NCI-H1436 treated with DMSO at 0.1 percent for 48 hours (cell line): ENCODE measurements at places on chromosomes 2 and 18.

GRCh38 chr2:205199165-205199850 is 483.0 kb upstream of the NRP2 start:
- DNase-seq, result no peak

DNA sequence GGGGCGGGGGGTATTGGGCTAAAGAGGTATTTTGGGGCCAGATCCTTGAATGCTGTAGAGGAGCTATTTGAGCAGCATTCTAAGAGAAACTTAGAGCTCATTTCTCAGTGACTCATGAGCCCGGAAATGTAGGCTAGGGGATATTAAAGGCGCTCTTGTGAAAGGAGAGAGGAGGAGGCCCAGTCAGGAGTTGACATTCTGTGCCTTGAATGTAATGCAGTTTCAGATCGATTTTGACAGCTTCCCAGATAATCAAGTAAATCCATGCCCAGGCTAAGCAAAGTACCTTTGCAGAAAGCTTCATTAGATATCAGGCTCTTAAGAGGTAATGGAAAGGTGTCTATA is 1.5 kb downstream of the CAB39 start:
- DNase-seq, result no peak

DNA sequence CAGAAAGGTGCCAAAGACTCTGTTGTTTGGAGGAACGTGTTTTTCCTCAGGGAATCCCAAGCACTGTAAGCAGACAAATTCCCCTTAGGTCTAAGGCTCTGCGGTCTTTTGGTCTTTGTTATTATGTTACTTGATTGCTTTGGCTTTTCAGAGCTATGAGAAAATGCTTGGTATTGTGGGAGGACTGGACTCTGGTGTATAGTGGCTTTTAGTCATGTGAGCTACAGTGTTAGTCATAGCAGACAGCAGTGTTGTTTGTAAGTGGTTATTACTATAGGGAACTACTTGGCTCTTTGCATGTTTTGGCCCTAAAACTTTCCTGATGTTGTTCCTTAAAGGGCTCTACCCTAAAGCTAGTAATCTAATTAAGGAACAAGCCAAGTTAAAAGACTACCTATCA is 956.2 kb upstream of the LRATD1 start:
- no peak for DNase-seq

DNA sequence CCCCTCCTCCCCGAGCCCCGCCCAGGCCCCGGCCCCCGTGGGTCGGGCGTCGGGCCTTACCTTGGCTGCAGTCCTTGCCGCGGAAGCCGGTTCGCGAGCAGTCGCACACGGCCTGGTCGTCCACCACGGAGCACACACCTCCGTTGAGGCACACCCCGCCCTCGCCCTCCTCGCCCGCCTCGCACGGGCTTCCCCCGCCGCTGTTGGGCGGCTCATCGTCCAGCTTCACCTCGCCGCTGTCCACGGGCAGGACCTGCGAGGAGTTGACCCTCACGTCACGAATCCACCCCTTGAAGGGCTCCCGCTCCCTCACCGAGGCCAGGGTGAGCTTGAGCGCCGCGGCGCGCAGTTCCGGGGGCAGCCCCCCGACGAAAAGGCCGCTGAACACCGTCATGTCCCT is 4.5 kb downstream of the NRXN1 start:
- DNase-seq, result no peak

DNA sequence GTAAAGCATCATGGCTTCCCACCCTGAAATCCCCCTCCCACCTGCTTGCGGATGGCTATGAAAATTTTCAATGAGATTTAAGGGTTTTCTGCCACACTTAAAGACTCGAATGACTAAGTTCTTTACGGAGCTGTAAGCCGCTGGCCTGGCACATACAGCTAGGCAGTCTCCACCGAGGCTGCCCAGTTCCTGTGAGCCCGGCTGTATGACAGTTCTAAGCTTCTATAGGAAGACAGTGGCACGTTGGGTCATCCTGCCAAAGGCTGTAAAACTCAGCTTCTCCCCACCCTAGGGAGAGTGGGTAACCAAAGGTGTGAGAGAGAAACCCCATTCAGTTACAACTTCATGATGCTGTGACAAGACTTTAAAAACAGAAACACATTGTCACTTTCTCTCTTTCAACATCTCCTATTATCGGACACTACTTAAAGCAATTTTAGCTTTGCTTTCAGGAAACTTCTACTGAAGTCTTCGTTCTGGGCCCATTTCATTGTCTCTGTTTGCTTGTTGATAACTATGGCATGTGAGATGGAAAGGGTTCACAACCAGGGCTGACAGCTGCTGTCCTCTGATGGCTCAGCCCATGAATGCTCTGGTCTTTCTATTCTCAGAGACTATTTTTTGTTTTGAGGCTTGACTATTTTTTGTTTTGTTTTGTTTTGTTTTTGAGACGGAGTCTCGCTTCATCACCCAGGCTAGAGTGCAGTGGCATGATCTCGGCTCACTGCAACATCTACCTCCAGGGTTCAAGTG is 7.1 kb downstream of the CASP8 start:
- no peak for DNase-seq

DNA sequence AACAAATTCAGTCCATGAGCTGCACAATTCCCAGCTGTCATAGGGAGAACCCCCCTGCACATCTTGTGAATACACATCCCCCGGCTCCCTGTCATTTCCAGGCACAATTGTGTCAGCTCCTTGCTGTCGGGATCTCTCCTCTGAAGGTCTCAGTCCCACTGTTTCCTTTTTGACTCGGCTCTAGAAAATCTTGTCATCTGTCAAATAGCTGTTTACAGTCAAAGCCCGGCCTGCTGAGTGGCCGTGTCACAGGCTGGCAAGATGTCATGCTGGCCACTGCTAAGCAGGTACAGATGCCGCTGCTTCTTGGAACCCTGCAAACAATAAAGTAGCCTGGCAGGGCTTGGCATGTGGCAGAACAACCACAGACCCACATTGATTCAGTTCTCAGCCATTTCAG is 61.7 kb downstream of the LYPD1 start:
- no peak for DNase-seq

GRCh38 chr2:137771064-137771463 is 193.2 kb upstream of the HNMT start:
- no peak for DNase-seq

- DNase-seq, result no peak
Observed at GRCh38 chr2:172095146-172095904, 7.4 kb downstream of the DLX2 start.

DNA sequence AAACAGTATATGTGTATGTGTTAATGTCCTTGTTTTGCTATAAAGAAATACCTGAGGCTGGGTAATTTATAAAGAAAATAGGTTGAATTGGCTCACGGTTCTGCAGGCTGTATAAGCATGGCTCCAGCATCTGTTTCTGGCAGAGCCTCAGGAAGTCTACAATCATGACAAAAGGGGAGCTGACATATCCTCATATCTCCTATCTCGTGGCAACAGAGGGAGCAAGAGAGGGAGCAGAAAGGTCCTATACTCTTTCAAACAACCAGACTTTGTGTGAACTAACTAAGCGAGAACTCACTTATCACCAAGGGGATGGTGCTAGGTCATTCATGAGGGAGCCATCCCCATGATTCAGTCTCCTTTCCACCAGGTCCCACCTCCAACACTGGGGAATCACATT is 13.0 kb downstream of the CALCRL start:
- no peak for DNase-seq

DNA sequence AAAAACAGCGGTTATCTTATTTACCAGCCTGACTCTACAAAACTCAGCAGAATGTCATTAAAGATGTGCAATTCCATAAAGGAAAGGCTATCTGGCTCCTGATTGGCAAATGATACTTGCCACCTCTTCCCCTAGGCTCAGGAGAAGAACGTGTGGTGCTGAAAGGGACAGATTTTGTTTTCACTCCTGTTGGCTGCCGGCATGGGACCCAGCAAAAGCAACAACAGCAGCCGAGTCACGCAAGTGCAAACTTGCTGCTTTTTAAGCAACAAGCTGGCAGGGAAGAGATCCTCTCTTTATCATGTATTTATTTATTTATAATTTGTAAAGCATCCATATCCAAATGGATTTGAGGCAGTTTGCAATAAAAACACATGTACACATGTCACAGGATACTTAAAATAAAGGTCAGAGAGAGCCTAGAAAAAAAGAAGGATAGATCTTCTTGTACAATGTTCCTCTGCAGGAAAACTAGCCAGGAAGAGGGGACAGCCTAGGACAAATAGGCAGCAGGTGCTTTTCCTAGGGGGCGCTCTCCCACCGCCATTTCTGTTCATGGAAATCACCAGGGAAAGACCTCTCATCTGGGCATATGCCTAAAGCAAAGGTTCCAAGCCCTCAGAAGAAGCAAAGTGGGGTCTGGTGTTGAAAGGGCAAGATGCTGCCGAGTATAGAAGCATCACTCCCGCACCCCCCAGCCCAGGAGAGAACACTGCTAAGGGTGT is 799.3 kb downstream of the BCL11A start:
- no peak for DNase-seq

GRCh38 chr2:128408349-128409305 is 90.0 kb upstream of the HS6ST1 start:
- DNase-seq, result no peak

GRCh38 chr2:60976256-60976850 is 41.2 kb upstream of the PEX13 start:
- DNase-seq, result no peak

GRCh38 chr2:59727121-59727590 is 826.3 kb downstream of the BCL11A start:
- DNase-seq, result no peak

GRCh38 chr2:217790195-217790594 is 212.6 kb downstream of the TNS1 start:
- no peak for DNase-seq

- DNase-seq, result no peak
Observed at GRCh38 chr2:205218056-205218455, 464.2 kb upstream of the NRP2 start.

DNA sequence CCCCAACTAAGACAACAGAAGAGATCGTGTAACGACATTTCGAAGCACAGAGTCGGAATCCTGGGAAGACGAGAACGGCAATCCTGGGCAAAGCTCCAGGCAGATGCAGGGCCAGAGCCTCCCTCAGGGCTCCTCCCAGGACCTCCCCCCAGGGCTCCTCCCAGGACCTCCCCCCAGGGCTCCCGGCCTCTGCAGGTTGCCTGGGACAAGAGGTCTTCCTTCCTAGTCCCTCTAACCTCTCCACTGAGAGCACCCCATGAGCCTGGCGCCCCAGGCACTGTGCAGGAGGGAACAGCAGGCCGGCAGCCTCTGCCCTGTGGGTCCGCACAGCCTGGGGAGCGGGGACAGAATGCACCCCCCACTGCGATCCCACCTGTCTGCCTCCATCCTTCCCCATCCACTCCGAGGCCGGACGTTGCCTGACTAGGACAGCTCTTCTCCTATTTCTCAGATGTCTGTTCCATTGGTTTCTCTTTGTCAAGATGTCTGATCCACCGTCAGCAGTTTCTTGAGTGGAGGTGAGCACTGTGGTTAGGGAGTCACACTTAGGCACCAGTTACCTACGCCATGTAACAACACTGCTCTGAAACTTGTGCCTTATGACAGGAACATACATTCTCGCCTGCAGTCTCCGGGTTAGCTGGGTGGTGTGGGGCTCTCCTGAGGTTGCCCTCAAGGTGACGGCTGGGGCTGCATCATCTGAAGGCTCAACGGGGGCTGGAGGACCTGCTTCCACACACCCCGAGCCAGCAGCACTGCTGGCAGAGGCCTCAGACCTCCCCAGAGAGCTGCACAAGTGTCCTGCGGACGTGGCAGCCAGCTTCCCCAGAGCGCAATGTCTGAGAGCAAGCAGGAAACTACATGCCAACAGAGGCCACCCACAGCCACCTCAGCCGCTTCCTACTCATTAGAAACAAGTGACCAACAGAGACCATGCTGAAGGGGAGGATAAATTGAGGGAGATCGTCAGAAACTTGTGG is 28.9 kb downstream of the ADI1 start:
- no peak for DNase-seq
